ENCODE measurements at places on chromosomes 3 and 15.

DNA sequence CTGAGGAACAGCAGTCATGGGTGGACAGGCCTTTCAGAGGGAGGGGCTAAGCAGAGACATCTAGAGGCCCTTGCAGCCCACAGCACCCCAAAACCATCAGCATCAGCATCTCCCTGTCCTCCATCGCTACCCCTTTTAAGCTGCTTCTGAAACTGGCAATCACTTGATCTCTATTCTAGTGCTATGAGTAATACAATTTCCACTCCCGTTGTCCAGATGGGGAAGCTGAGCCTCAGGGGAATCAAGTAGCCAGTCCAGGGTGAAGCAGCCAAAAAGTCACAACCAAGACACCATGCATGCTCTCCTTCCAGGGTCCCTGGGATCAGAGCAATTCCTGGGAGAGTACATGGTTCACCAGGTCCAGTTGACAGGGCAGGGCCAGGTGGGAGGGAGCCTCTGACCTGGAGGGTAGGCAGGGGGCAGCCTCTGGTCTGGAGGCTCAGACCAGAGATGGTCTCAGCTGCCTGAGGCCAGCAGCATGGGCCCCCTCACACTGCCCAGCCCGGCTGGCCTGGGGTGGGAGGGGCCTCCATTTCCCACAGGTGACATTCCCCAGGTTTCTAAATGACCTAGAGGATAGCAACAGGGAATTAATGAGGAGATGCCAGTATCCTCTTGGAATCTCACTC is 30.0 kb downstream of the KLHL25 start:
- DNase-seq = no peak

DNA sequence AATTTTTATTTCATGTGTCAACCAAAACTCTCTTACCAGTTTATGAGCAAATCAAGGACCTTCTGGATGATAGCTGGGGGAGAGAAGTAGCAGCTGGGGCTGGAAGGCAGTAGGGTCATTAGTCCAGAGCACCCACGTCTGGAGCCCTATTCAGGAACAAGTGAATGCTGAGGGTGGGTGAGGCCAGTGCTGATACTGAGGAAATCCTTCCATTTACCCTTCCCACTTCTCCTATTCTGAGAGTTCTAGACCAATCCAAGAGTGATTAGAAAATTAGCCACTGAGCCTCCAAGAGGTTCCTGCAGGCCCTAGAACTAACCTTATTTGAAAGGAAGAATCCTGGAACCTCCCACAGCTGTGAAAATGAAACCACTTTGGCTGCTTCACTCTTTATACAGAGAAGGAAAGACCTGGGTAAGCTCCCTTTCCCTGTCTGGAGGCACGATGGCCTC is 46.2 kb upstream of the VILL start:
- DNase-seq = no peak

DNA sequence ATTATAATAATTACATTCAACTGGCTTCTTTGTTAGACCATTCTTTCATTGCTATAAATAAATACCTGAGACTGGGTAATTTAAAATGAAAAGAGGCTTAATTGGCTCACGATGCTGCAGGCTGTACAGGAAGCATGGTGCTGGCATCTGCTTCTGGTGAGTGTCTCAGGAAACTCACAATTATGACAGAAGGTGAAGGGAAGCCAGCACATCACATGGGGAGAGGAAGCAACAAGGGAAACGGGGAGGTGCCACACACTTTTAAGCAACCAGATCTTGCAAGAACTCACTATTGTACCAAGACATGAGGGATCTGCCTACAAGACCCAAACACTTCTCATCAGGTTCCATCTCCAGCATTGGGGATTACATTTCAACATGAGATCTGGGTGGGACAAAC is 413.1 kb upstream of the ARRDC4 start:
- DNase-seq = no peak

GRCh38 chr3:69014022-69014580 is 617 bp upstream of the EOGT start:
- DNase-seq = no peak

DNA sequence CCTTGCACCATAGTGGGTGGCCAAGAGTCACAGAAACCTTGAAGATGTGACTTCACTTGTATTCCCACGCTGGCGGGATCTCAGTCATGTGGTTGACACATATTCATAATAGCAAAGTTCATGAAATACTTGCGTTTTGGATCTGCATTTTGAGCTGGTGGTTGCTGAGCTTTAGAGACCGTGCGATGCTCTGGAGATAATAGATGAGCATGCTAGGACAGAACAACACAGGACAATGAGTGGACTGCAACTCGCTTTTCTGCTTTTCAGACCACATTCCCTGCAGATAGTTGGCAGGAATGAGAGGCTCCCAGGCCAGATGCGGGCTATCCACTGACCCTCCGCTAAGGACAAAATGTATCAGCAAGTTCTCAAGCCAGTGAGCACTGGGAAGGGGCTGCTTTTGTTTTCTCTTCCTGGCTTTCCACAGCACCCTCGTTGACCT is 13.8 kb upstream of the STARD5 start:
- DNase-seq = no peak

- peak; percentile 47 for DNase-seq
These were observed 735 bp downstream of the GOLGA8B start for GRCh38 chr15:34582461-34583371.

DNA sequence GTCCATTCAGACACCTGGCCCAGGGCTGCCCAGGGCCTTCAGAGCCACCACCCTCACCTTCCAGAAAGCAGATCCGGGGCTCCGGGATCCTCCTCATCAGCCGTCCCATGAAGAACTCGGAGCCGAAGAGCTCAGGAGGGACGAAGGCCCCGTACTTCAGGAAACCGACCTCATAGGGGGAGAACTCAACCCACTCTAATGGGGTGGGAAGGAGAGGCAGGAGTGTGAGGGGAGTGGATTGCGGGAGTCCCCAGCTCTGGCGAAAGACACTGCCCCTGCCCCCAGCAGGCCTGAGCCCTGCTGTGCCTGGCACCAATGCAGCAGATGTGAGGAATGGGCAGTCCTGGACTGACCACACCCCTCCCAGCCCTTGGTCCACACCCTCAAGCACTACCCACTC is 22.6 kb downstream of the PLA2G4D start:
- no peak for DNase-seq

DNA sequence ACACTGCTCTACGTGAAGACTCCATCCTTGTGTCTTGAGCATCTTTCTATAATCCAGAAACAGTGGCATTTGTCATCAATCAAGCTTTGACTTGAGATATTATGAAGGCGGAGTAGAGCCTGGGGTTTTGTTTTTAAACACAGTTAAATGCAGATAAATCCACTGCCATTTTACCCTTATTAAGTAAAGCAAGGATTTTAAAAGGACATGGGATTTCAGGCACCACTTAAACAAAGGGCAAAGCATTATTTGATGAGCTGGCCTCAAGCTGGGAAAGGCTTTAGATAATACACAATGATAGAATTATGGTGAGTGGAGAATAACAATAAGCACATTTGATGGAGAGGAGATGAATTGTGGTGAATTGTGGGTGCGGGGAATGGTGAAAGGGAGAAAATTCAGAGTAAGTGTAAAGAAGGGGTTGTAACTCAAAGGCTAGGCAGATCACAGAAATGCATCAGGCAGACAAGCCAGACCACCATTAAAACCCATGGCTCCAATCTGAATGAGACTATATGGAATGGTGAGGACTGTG is 54.9 kb upstream of the GLCE start:
- no peak for DNase-seq

- DNase-seq = no peak
These were observed 33.8 kb downstream of the GLCE start for GRCh38 chr15:69194025-69194827.

- DNase-seq = peak; percentile 17
These were observed 27.6 kb downstream of the RFT1 start for GRCh38 chr3:53102601-53103147.

GRCh38 chr3:173993299-173993698 is 595.8 kb downstream of the NLGN1 start:
- no peak for DNase-seq

GRCh38 chr3:164365242-164365641 is 713.1 kb downstream of the SI start:
- no peak for DNase-seq

DNA sequence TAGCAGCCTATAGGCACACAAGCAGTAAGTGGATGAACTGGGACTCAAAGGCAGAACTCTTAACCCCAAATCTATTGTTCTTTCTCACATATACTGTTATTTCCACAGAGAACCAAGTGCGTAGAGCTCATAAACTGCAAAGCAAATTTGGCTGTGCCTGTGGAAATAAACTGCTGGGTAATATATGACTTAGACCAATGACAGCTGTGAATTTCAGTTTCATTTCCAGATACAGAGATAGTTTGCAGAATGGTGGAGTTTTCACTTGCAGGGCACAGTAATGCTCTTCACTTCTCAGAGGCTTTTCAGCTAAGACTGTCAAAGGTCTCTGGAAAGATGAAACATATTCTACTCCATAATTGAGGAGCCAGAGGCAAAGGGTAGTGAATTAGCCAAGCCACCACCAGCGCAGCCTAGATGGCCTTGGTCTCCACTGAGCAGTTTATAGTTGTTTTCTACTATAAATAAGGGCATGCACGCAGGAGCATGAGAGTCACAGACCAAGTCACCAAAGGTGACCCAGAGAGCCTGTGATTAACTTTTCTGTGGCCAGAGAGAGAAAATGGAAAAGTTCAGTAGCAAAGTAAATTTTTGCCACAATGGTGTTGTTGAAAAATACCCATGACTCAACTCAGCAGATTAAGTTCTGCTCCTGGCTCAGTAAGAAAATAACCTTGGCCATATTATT is 180.7 kb upstream of the GRM7 start:
- DNase-seq = no peak

DNA sequence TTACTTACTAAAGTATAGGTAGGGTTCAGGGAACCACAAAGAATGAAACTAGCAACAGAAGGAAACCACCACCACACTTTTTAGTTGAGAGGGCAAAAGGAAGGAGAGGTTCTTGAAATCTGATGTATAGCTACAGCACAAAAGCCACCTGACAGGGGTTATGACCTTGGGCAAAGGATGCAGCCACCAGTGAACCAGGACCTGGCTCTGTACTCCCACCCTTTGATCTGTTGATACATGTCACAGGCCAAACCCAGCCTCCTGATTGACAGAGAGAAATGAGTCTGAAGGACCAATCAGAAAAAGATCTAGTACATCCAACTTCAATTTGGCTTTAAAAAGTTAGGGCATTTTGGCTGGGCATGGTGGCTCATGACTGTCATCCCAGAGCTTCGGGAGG is 20.0 kb upstream of the BLM start:
- DNase-seq = no peak

- no peak for DNase-seq
These were observed 33.7 kb downstream of the THRB start for GRCh38 chr3:24460974-24461373.

DNA sequence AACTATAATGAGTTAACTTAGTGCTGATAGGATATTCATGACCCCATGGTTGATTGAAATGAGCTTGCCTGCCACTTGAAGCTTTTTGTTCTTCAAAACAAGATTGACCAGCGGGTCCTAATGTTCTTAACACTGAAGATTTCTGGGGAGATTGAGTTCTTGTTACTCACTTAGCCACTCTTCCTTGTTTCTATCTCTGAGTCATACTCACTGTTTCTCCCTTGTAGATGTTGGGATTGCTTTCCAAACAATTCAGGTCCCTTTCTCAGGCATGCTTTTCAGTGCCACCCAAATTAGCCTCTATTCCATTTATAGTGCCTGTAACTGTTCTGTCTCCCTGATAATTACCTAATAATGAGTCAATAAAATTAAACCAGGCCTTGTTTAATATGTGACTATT is 517.0 kb downstream of the SQOR start:
- no peak for DNase-seq

- no peak for DNase-seq
These were observed 69.1 kb downstream of the TTC23 start for GRCh38 chr15:99180086-99180963.

GRCh38 chr15:99275061-99275460 is 23.8 kb downstream of the LRRC28 start:
- no peak for DNase-seq

- DNase-seq = no peak
These were observed 2.5 kb downstream of the FEM1B start for GRCh38 chr15:68279779-68280753.

GRCh38 chr3:129602730-129603560 is 3.5 kb downstream of the PLXND1 start:
- no peak for DNase-seq

DNA sequence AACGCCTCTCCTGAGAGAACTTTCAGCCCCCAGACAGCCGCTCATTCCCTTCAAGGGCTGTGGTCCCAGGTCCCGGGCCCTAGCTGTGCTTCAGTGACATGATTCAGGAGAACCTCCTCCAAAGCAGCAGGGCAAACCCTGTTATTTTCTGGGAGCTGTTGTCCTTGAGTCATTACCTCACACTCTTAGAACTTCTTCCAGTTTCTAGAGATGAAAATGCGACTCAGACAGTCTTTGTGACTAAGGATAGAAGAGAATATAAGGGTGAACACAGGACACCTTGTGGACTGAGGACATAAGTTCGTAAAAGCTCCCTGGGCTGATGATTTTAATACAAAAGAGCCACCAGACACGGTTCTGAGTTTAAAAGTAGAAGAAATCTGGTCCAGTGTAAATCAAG is 203.8 kb downstream of the RORA start:
- DNase-seq = no peak

GRCh38 chr3:151559736-151560135 is 98.9 kb upstream of the IGSF10 start:
- no peak for DNase-seq

DNA sequence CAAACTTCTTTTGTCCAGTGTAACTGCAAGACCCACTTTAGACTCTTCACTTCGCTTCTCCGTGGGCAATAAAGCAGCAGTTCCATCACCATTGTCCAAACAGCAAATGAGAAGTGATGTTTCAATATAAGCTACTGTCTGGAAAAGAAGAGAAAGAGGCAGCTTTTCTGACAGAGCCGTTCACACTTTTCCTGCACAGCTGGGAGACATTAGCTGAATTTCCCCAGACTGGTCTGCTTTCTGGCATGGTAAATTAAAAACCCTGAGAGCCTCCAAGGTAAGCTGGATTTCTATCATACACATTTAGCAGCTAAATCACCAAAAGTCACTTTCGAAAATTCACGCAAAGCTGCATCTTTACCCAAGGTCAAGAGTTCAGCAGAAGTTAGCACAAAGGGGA is 108.5 kb upstream of the CMC1 start:
- DNase-seq = no peak

DNA sequence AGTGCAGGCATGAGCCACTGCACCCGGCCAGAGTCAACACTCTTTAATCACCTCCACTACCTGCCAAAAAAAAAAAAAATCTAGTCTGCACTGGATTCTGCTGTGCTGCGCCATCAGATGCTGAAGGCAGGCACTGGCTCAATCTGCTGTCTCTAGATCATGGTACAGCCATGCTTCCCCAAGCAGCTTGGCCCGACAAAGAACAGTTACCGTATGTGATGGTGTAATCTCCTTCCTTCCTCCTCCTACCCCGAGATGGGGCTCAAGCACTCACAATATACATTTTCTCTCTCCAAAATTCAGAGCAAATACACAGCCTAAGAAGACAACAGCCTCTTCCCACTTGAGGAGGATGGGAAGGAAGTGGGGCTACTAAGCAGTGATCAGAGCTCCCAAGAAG is 45.1 kb downstream of the DAPK2 start:
- no peak for DNase-seq

Measured in activated T-cell treated with anti-CD3 and anti-CD28 coated beads for 48 hours (primary cell).